ENCODE measurements at places on chromosomes 7 and 10.

DNA sequence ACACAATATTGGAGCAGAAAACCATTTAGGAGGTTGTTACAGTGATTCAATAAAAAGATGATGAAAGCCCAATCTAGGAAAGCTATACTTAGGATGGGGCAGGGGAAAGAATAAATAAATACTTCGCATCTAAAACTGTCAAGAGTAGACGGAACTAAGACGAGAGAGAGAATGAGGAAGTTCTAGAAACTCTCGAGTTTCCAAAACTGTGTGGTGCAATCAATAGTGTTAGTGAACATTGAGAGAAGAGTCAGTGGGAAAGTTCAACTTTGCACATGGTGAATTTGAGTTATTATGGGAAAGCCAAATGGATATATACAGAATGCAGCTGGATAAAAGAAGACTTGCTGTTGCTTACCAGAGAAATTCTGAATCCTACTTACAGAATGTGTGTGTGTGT is 133.8 kb upstream of the MEOX2 start:
- no peak for DNase-seq

DNA sequence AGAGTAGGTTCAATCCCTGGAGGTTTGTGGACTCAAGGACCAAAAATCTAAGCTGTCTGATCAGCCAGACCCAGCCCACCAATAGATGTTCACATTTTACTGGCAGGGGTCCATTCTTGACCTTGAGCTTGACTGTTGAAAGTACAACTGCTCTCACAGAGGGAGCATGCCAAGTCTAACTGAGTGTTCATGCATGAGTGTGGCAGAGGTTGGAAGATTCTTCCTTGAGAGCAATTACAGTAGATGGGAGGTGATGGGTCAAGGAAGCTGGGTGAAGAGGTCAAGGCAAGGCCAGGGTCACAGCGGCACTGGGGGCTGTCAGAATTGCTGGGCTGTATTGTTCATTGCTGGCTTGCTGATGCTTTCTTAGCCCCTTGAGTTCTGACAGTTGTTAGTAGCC is 202.8 kb upstream of the SVIL start:
- DNase-seq: no peak

DNA sequence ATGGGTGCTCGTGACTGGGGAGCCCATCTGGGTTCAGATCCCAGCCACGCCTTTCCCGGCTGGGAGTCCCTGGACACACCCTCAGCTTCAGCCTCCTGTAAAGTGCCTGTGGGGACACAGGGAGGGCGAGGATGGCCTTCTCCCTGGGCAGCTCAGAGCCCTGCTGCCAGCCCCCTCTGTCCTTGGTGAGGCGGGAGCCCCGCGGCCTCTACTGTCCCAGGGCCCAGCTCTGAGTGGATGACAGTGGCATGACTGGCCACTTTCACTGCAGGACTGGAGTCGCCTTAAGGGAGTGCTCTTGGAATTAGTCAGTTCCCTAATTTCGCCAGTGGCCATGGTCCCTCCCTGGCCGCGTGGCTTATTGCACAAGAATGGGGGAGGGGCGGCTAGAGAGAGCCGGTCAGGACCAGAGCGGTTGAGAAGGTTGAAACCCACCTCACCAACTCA is 4.6 kb downstream of the BRI3 start:
- DNase-seq: no peak

- peak; percentile 54 for DNase-seq
These were observed 104.0 kb downstream of the FAM107B start for GRCh38 chr10:14670551-14671240.

DNA sequence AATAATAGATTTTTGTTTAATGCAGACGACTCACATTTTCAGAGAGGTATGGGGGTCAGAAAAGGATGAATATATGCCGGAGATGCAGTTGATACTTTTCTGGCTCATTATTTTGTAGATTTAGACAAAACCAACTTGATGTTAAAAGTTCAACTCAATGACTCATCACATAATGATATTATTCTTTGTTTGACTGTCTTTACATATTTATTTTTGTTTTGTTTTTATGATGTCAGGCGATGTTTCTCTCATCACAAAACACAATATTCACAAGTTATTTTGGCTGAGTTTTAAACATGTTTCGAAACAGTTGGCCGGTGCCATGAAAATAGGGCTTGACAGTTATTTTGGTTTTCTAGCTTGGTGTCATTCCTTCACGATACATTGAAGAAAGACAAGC is 1.3 kb downstream of the GJD4 start:
- DNase-seq: no peak

DNA sequence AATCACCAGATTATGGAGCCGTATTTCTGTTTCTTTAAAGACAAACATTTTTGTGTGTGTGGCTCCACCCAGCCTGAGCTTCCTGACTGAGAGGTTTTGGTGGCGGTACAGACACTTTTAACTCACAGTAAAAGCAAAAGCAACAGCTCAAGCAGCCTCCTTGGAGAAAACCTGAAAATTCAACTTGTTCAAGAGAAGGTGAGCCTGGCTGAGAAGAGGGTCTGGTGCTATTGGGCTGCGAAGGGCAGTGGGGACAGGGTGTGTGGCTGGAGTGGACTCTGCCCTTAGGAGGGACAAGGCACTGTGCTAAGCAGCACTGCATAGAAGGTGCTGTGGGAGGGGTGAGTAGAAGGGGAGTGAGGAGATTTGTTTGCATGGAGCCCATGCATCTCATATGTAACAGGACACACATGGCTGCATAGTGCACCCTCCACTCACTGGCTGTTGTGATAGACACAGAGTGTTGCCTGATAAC is at the start of gene GIMAP7:
Gene GIMAP7, plus strand, starts transcription at position 125 of the 475 bp plus-strand sequence. CDS start 5,103 bp downstream, outside the sequence.
- no peak for DNase-seq

DNA sequence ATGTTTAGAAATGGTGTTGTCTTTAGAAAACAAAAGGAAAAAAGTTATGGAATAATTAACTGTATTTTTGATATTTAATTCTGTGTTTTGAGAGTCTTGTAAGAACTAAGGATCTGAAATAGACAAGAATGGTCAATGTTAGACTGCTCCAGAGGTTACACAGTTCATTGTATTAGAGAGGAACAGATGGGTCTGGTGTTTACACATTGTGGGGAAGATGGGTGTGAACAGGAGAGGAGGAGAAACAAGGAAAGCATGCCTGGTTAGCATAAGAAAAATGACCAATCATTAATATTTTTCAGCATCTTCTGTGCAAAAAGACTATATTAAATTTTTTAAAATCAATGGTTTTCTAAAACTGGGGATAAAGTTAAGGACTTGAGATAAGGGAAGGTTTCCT is 11.9 kb downstream of the MEOX2 start:
- no peak for DNase-seq

- no peak for DNase-seq
These were observed 129.9 kb downstream of the GRK5 start for GRCh38 chr10:119337223-119337622.

DNA sequence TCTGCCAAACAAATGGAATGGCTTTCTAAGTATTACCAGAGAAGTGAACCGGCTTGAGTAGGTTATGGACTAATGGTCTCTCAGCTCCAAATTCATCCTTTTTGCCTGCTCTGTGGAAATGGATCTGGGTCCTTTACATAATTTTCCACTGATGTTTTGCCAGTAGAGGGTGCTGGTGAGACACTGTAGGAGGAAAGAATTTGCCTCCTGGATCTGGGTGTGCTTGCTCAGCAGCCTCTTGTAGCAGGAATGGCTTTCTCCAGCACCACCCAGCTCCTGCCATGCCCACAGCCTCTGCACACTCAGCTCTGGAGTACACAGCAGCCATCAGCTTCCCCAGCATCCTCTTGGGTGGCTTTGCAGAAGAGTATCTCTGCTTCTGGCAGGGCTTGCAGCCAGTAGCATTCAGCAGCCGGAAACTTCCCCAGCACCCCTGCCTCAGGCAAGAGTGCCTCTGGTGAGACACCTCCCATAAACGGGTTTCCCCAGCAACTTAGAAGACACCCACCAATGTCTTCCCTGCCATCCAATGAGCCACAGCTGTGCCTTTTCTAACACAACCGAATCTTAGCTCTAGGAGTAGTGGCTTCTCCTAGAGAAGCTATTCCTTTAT is 235.0 kb upstream of the PLPP4 start:
- DNase-seq: no peak

- DNase-seq: no peak
These were observed 12.0 kb upstream of the AKR1B1 start for GRCh38 chr7:134470864-134471263.

DNA sequence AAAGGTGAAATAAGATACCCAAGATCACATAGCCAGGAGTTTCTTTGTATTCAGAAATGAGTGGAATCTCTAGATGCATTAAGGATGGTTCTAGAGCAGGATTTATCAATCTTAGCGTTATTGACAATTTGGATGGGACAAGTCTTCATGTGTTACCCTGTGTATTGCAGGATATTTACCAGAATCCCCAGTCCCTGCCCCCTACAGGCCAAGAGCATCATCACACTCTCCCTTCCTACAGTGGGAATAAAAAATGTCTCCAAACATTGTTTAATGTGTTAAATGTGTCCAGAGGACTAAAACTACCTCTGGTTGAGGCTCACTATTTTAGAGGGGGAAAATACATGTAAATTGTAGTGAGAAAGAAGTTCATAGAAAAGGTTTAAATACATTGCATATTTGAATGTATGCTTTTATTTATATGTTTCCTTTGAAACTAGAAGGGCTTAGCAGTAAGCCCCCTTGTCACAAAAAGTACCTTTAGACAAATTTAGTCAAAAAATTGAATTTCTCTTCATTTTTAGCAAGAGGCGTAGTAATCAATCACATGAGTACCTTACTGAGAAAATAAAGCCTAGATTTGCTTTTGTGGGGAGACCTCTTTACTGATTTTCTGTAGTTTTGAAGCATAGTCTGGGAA is 141.2 kb downstream of the MLLT10 start:
- no peak for DNase-seq

- no peak for DNase-seq
These were observed 2.9 kb downstream of the HABP2 start for GRCh38 chr10:113555751-113556150.

Data from AG09319 (cell line).